ENCODE measurements at places on chromosomes 5 and 9.
A peak's percentile ranks its signal among the peaks of the same experiment; 100 is the strongest.

GRCh38 chr5:135034236-135034962 lies 371 bp upstream of the PITX1 start:
- DNase-seq, result no peak

- no peak for DNase-seq
These were observed 27.3 kb upstream of the CAST start for GRCh38 chr5:96634881-96635280.

GRCh38 chr9:128022886-128023285 lies 42.1 kb upstream of the EEIG1 start:
- DNase-seq, result no peak

DNA sequence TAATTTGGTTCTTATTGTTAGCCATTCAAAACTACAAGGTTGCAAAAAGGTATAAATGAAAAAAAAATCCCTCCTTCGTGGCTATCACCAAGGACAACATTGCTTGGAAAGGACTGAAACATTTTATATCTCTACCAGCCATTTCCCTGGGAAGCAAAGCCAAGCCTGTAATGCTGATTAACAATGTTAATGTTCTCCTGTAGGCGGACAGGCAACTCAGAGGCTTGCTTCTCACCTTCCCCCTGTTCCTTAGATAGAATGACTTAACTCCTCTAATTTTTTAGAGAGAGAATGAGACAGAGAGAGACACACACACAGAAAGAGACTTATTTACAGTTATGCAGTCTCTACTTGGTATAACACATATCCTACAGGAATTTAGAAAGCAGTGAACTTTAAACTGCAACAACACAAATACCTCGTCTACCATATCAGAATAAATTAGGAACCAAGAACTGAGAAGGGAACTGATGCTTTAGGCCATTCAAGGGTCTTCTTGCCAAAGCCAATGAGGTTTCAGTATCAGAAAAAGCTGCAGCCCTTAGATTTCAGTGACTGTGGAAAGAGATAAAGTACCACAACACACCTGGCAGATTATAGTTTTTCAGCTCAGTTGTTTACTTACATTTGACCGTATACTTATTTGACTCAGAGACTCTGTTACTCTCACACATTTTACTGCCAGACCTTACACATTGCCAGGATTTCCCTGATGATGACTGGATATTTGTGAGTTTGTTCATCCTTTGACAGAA lies 20.9 kb upstream of the MAN2A1 start:
- DNase-seq, result peak; percentile 44

DNA sequence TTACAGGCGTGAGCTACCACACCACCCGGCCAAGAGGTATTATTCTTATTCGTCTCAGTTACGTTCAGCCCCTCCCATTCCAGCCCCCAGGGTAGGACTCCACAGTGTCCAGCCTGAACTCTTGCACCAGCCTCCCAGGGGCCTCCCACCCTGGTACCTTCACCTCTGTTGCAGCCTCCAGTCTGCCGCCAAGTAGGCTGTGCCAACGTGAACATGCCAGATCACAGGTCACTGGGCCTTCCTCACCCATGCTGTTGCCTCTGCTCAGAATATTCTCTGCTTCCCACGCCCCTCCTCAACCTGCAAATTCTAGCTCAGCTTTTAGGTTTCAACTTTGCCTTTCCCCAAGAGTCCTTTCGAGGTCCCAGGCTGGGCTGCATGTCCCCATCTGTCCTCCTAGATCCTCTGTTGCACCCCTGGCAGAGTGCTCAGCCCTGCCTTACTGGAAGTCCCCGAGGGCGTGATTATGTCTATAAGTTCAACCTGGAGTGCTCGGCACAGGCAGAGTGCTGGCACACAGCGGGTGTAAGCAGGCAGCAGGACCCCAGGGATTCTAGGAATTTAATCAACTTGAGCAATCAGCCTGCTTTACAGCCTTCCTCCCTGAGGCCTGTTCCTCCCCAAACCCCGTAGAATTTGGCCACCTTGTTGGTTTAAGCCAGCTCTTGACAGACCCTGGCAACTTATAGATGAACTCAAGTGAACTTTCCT lies 13.1 kb upstream of the STXBP1 start:
- DNase-seq, result no peak

GRCh38 chr5:52710972-52711596 lies 76.6 kb upstream of the ITGA1 start:
- peak; percentile 76 for DNase-seq

DNA sequence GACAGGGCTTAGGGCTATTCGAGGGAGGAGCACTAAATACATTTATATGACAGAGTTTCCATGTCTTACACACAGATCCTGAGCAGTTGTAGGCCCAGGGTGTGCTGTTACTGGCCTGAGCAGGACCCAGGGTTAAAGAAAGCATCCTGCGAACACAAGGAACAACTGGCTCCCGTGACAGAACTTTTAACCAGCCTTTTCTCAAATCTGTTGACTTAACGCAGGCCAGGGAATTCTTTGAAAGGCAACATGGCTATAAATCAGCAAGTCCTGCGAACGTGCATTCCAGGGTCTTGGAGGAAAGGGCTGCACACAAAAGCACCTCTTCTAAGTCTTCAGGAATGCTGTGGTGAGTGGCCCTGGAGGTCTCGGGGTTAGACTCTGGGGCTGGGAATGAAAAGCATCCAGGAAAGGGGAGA lies 45.2 kb upstream of the ANKRD55 start:
- DNase-seq, result no peak

DNA sequence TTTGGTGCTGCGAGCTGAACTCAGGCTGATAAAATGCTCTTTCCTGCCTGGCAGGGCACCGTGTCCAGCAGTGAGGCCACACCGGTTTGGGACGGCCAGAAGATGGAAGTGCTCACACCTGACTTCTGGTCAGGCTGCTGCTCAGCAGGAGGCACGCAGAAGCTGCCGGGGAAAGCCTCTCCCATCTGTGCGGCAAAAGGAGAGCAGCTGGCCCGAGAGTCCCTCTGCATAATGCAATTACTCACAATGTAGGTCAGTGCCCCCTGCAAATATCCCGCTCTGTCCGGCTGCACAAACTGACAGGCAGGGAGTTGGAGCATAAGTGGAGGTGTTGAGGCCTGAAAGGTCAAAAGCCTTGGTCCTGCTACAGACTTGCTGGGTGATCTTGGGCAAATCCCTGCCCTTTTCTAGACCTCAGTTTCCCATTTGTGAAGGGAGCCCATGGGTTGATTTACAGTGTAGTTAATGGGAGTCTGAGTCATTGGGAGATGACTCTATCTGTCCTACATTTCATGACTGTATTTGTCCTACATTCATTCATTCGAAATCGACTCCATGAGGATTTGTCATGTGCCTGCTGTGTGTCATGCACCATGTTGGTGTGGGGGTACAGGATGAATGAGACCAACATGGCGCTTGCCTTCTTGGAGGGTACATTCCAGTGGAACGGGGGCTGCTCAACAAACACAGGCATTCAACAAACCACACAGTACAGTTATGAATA lies 61.8 kb upstream of the TBC1D2 start:
- no peak for DNase-seq

GRCh38 chr5:139641116-139642080 lies 6.8 kb upstream of the CXXC5 start:
- DNase-seq, result no peak

DNA sequence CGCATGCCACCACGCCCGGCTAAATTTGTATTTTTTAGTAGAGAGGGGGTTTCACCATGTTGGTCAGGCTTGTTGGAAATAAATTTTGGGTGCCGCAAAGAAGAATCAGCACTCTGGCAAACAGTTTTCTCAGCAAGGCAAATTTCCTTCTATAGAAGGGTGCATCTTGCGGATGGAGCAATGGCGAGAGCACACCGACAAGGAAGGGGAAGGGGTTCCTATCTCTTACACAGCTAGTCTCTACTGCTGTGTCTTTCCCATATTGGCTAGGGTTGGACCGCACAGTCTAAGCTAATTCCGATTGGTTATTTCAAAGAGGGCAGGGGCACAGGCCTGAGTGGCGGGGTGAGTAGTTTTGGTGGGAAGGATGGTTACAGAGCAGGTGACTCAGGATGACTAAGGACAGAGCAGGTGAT lies 707 bp downstream of the GTF3C5 start:
- no peak for DNase-seq

DNA sequence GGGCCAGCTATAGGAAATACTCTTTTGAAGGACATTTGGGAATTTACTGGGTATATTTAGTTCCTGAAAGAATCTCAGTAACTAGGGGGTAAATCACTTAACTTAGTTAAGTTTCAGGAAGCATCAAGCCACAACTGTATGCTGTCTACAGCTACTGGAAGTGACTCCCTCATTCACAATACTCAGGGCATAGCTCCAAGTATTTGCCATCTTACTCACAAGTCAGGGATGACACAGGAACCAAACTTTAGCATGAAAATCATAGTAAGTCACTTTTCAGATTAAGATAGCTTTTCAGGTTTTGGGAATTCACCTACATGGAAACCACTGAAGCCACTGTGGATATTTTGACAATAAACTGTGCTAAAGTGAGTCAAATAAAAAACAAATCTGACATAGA lies 242.4 kb upstream of the ATP10B start:
- no peak for DNase-seq

GRCh38 chr5:2751592-2752021 lies at the start of gene IRX2:
Gene IRX2, minus strand, starts transcription at chr5:2751677. Its CDS starts 264 bp downstream, at chr5:2751413.
- DNase-seq, result peak; percentile 64

Data from dermis microvascular lymphatic vessel endothelial cell (primary cell).